Head of caudate nucleus (tissue), 42 donors: ENCODE measurements at places on chromosomes 11 and 22.

DNA sequence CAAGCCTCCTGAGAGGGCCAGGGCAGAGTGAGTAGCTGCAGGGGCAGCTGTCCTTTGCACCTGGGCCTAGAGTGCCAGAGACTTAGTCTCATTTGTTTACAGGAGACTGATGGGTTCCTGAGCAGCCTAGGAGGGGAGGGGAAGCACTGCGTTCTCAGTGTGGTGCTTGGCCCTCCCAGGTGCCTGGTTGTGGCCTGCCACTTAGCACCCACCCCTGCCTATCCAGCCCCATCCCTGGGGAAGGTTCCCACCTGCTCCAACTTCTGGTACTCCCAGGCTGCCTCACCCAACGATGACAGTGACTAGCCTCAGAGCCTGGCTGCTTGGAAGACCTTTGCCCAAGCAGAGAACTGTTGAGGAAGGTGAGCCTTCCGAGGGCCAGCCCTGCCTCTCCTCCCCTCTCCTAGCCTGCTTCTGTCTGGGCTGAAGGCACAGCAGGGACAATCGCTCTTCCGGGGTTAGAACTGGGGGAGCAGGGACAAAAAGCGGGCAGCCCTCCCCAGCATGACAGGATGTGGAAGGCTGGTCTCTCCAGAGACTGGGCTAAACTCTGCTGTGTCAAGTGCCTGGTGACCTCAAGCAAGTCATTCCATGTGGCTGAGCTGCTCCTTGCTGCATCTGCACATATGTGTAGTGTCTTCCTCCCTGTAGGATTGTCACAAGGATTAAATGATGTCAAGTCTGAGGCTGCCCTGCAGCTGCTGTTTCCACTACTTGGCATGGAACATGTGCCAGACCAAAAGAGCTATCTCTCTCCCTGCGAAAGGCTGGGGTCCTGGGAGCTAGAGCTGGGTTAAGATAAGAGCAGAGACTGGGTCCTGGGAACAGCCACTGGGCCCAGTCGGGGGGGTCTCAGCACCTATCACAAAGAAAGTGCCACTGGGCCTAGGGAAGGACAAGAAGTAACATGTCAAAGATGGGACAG, 9.9 kb downstream of the KCNQ1OT1 start:
- peak; percentile 13 for DNase-seq

- no peak for DNase-seq
Observed at GRCh38 chr11:57556041-57556440, 11.4 kb downstream of the UBE2L6 start.

DNA sequence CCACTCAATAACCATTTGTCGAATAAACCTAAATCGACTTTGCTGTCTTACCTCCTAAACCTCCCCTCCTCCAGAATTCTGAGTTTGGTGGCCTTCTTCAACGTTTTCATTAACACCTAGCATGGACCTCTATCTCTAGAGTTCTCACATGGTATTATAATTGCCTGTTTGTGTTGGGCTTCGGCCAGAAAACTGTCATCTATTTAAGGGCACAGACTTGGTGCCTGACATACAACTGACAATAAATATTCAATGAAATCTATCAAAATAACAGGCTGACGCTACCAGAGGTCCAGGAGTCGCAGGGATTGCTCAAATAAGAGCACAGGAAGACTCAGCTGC, 687 bp downstream of the ALKBH8 start:
- DNase-seq, result peak; percentile 10

- DNase-seq, result peak; percentile 39
Observed at GRCh38 chr22:18970176-18970947, 34.3 kb upstream of the PRODH start.

GRCh38 chr11:78740199-78741071, 165.8 kb upstream of the NARS2 start:
- no peak for DNase-seq

- no peak for DNase-seq
Observed at GRCh38 chr11:126162306-126163030, 49.0 kb downstream of the RPUSD4 start.

GRCh38 chr22:23279781-23280180, 99.5 kb downstream of the BCR start:
- DNase-seq, result no peak

DNA sequence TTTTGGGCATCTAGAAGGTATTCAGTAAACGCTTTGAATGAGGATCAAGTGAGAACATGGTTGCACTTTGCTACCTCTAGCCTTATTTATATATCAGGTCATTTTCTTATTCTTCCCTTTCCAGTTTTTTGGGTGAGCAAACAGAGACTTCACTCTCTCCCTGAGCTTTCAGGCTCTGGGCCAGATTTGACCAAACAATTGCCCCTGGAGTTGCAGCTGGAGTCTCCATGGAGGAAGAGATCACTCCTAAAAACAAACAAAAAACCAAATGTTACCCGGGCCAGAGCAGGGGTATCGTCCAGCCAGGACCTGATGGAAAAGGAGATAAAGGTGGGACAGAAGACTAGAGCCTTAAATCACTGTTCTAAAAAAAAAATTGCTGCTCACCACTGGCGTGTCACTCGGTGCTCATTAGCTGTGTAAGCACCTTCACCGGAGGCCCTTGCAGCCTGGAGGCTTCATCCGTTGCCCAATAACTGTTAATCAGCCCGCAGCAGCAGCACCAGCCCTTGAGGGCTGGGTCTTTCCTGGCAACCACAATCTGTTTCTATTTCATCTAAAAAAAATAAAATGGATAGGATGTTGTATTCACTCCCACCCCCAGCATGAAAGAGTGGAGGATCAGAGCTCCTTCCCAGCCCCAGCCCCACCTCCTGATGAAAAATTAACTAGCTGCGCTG, 125.0 kb downstream of the PKNOX2 start:
- no peak for DNase-seq

DNA sequence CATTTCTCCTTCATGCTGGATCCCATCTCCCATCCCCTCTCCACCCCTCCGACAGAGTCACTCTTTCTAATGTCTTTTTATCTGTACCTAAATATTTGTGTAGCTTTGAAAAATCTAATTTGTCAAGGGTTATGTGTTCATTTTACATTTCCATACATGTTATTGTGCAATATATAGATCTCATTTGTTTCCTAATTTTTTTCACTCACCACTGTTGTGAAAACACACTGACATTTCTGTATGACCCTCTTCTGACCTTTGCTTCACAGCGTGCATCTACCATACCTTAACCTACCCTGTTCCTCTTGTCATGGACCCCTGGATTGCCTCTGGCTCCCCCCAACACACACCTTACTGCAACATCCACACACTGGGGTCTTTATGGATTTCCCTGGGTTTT, 942.9 kb downstream of the TBC1D22A start:
- no peak for DNase-seq

DNA sequence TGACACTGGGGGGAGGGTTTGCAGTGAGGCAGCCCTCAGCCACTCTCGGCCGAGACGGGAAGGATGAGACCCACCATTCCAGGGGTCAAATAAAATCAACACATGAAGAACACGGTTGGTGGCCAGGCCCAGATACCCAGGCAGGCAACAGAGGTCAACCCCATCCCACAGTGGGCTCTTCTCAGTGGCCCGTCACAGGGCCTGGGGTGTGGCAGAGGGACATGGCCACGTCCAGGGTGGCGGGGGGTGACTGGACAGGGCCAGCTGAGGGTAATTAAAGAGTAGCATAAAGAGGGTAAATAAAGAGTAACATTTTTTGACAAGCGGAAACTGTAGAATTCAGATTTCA, 188.4 kb downstream of the ARHGAP42 start:
- no peak for DNase-seq

- DNase-seq, result no peak
Observed at GRCh38 chr11:103097279-103097678, 5.3 kb upstream of the DCUN1D5 start.

DNA sequence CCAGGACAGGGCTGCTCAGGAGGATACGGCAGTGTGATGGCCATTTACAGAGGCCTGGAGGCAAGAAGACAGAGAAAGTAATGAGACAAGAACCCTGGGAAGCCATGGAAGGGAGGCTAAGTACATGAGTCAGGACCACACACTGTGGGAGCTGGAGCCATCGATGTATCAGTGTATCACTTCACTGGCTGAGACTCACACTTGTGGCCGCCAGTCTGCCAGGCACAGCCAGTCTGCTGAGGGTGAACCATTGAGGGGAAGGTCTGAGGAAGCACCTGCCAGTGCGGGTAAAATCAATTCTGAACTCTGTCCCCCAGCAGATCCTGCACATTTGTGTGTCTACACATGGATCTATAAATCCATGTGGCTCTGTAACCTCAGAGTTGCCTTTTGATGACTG, 195.6 kb downstream of the GRIK4 start:
- DNase-seq, result no peak

DNA sequence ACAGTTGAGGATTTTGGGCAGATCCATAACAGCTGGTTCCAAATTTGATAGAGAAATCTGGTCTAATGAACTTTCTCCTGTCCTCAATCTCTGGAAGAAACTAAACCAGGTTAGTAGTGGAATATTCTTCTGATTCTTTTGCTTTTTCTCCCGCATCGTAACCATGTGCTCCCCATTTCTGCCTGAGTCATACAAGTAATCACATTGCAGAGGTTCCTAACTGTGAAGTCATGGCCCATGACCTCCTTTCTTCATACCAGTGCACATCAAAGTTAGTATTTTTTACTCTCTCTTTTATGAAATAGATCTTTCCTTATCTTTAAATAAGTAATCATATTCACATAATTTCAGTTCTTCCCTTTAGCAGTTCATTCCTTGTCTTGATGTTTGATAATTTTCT, 249.0 kb downstream of the DYNC2H1 start:
- no peak for DNase-seq

- no peak for DNase-seq
Observed at GRCh38 chr11:31798554-31799434, 12.3 kb downstream of the PAX6 start.

DNA sequence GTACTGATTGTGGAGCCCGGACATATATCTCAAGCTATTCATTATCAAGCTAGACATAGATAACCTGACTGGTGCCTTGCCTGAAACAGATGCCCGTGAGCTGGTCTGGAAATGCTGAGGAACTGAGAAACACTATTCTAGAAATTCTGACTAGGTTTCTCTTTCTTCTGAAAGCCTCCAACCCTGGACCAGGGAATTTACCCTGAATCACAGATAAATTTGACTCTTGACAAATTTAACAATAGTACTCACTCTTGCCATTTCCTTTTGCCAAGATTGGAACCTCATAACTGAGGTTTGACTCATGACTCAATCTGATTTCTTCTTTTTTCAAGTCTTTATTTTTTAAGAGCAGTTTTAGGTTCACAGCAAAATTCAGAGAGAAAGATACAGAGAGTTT, 189.6 kb upstream of the SYN3 start:
- DNase-seq, result no peak

DNA sequence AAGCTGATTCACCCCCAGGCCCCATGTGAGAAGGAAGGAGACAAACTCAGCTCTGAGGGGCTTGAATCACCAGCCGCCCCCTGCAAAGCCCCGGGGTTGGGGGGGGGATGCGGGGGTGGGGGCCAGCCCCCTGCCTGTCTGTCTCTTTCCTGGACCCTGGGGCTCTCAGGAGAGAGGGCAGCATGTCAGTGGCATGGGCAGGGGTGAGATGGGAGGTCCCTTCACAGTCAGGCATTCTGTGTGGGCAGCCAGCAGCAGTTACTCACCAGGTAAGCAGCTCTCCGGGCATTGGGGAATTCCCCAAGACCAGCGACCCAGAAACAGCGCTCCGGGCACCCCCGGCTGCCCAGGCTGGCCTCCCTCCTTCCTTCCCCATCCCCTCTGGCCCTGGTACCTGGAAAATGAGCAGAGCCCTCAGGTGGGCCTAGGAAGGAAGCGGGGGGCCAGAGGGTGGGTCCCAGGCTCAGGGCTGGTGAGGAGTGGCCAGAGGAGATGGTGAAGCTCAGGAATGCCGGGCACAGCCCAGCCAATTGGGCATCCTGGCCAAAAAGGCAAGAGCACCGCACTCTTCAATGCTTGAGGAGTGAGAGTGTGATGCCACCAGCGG, 4.2 kb upstream of the LIF start:
- no peak for DNase-seq

GRCh38 chr11:76626921-76627401, 43.6 kb downstream of the LRRC32 start:
- no peak for DNase-seq

DNA sequence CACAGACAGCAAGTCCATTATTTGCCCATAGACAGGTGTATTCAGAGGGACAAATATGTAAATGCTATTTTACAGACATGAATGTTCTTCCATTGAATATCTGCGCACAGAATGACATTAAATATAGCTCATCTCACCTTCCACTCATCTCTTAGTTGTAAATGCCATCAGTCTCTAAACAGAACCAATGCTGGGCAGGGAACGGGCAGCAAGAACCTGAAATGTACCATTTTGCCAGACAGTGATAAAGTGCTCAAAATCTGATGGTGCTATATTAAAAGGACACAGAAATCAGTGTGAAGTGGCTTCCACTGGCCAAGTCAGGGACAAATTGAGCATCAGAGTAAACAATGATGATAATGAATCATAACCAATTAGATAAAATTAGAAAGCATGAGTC, 10.0 kb upstream of the OR8B4 start:
- DNase-seq, result no peak

GRCh38 chr11:75072582-75072981, 24.1 kb downstream of the OR2AT4 start:
- DNase-seq, result no peak

DNA sequence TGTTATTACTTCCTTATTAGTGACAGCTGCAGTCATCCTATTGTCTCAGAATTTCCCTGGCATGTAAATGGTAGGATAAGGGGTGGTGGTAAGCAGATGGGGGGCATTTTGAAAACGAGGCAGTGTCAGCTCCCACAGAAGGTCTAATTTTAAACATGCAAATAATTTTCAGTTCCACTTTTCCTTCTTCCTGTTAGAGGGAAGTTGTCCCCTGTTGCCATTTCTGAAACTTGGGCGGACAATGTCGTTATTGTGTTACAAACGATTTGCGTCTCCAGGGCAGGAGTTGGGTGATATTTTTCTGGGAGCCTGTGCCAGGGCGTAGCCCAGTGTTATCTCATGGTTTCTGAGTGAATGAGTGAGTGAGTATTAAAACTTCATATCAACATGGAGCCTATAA, 7.4 kb downstream of the PTPRJ start:
- peak; percentile 25 for DNase-seq

DNA sequence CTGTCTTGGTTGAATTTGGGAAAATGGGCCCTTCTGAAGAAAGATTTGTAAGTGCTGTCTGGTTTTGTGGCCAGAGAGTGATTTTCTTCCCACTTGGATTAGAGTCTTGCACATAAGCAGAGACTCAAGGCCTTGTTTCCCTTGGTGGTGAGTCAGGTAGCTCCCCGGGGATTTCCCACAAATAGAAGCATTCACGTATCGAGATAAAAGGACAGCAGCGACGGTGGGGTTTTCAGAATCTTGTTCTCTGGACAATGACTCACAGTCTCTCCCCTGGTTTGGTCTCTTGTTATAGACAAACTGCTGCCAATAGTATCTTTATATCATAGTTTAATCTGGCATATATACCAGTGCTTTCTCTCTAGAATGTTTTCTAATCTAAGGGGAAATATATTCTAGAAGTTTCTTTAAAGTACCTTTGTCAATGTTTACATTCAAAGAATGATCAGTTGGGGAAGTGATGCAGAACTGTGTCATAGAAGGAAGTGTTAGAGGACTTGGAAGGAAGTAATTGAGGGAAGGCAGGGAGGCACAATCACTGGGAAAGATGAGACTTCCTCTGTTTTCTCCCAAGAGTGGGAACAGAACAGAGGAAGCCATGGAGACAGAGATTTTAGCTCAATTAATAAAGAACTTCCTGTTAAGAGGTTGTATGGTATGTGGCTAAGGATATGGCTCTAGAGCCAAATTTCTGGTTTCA, 18.1 kb downstream of the POLA2 start:
- DNase-seq, result no peak

- DNase-seq, result no peak
Observed at GRCh38 chr11:79377406-79377805, 63.4 kb downstream of the TENM4 start.
